ENCODE measurements at places on chromosomes 6 and 20. TPM values are rescaled to one million over a fixed set of nuclear protein-coding genes. Genes with fewer than 3 reads are reported as not detected.

The MAPK13 gene
- total RNA-seq: 19.2 TPM

The SHLD1 gene
- 6.7 TPM for total RNA-seq

- no peak for DNase-seq
These were observed 248.8 kb downstream of the TTLL2 start for GRCh38 chr6:167573461-167574215.

DNA sequence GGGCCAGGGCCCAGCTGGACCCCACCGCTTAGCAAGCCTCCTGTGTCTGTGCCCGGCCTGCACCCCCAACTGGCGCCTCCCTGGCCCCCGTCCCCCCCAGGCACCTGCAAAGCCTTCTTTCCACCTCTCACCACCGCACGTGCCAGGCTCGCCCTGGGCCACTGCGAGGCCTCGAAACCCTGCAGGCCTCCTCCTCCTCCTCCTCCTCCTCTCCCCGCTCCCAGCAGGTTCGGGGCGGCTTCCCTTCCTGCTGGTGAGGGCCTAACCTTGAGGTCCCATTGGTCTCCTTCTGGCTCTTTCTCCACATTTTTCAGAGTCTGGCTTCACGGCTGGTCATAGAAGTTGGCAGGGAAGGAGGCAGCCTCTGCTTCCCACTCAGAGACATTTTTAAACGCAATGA lies 76.8 kb upstream of the GATA5 start:
- no peak for DNase-seq

GRCh38 chr6:30411515-30412207 lies 66.7 kb downstream of the RPP21 start:
- DNase-seq: peak; percentile 88

GRCh38 chr20:34316196-34316814 lies 13.2 kb upstream of the AHCY start:
- DNase-seq: no peak

DNA sequence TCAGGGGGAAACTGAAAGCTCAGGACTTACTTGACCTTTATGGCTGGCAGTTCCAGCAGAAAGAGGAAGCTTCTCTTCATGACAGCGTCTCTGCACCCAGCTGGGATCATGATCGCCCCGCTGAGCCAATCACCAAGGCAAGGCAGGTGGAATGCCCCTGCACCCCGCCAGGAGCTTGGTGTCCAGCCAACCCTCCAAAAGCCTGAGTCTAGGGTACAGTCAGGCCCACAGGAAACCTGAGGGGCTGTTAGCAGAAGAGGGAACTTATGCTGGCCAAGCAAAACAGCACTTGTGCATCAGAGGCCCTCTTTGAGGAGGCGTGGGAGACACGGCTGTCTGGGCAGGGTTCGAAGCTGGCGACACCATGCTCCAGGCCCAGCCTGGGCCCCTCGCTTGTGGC lies 188.3 kb upstream of the GMDS start:
- DNase-seq: no peak

DNA sequence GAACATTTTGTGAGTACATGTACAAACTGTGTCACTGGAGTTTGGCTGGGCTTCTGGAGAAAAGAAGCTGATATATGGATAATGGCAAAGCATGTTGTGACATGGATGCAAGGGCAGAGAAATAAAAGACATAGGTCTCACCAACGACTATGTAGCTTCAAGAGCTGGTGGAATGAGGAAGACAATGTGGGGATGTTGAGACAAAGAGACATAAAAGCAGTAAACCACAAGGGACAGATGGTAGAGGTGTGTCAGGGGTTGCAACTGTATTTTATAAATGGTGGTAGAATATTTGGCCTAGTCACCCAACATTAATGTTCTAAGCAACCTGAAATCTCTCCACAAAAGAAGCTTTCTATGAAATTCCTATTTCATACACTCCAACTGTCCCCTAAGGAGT lies 199.0 kb downstream of the KCNQ5 start:
- DNase-seq: no peak

DNA sequence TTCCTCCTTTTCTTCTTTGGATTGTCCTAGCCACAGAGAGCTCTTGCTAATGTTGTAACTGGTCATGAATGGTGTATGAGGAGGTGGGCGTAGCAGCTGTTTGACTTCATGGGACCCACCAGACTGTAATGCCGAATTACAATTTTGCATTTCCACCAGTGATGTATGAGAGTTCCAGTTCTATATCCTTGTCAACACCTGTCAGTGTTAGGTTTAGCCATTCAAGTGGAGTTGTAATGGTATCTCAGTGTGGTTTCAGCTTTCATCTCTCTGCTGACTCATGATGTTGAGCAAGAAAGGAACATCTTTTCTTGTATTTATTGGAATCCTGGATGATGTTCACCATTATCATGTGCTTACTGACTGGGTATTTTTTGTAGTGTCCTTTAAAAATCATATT lies 5.1 kb downstream of the IGF2R start:
- DNase-seq: no peak

All from H9 (cell line).